ENCODE measurements at places on chromosomes 3 and 15. TPM values are rescaled to one million over a fixed set of nuclear protein-coding genes. Genes with fewer than 3 reads are reported as not detected.

Gene DUOXA2
- not detected for total RNA-seq

DNA sequence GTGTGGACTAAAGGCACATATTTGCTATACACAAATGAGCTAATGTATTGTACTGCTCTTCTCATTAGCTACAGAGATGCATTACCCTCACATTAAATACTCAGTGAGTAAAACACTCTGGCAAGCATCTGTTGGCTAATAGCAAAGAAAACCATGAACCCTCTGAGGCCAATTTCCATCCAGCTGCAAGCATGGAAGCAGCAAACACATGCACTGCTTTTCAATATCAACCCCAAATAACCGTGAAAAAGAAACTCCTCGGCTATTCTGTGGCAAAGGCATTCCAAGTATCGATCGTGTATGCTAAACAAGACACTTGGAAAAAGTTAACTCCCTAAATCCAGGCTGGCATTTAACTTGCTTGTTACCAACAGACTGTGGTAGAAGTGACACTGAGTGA, 67.0 kb downstream of the PEAK1 start:
- DNase-seq, result no peak

DNA sequence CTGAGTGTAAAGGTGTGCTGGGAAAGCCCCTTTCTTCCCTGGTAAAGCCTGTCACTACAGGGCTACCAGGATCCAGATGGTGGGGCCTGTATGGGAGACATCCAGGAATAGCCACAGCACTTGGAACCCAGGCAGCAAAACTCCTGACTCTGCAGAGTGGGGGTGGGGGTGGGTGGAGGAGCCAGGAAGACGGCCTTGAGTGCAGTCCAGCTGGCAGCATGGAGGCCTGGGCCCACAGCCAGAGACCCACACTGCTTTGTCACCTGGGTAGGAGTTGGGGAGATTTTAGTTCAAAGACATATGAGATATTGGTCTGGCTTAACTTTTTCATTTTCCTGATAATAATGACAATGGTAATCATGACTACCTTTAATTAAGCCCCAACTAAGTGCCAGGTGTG, 116.7 kb upstream of the MRPS22 start:
- peak; percentile 26 for DNase-seq

DNA sequence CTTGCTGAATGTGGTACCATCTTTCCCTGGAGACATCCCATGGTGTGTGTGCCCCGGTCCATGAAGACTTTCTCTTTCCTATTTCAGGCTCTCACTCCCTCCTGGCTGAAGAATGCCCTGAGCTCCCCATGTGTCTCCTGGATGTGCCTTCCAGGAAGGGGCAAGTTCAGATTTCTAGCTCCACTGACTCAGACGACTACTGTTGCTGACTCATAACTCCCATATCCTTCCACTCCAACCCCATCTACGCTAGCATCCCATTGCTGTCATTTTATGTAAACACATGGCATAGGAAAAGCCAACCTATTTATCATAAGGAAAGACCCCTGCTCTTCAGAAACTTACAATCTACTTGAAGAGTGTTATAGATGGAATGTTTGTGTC, 95.0 kb downstream of the ADCY5 start:
- DNase-seq, result peak; percentile 56

Measured in astrocyte (in vitro differentiated cells and primary cell).